Immature natural killer cell (primary cell): ENCODE measurements at places on chromosomes 7 and 10. TPM values are rescaled to one million over a fixed set of nuclear protein-coding genes. Genes with fewer than 3 reads are reported as not detected.

GRCh38 chr7:130141161-130141883, 63.9 kb downstream of the TMEM209 start:
- no peak for DNase-seq
- no peak overlapping the region for H3K27ac ChIP-seq
- H3K27me3 ChIP-seq = peaks cover 5% of the 10 kb centered on the region
- peak overlapping the region; percentile 82 for H3K4me3 ChIP-seq
- peaks cover 23% of the 10 kb centered on the region for H3K36me3 ChIP-seq

The LRIT1 gene
- not detected for polyA plus RNA-seq

The SPAM1 gene
- not detected for polyA plus RNA-seq

GRCh38 chr7:10212649-10213048, 761.0 kb upstream of the PHF14 start:
- no peaks in the 10 kb centered on the region for H3K36me3 ChIP-seq
- H3K27me3 ChIP-seq = no peaks in the 10 kb centered on the region
- H3K4me3 ChIP-seq = no peak overlapping the region
- no peak overlapping the region for H3K27ac ChIP-seq
- no peak for DNase-seq

DNA sequence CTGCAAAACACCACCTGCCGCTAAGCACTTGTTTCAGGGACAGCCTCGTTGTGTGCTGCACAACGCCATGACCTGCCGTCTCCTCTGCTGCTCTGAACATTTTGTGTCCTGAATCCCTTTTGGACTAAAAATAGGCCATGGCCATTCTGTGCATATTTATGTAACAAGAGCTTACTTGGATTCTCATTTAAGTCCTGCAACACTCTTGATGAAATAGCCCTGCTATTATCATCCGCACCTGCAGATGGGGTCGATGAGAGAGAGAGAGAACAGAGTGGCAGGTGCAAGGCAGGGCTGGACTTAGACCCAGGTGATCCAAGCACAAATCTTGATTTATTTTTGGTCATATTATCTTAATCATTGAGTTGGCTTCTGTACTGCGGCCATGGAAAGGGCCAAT, 121.2 kb upstream of the PRKCQ start:
- no peak overlapping the region for H3K27ac ChIP-seq
- no peak for DNase-seq
- peaks cover 5% of the 10 kb centered on the region for H3K27me3 ChIP-seq
- no peaks in the 10 kb centered on the region for H3K4me1 ChIP-seq
- H3K36me3 ChIP-seq = no peaks in the 10 kb centered on the region

DNA sequence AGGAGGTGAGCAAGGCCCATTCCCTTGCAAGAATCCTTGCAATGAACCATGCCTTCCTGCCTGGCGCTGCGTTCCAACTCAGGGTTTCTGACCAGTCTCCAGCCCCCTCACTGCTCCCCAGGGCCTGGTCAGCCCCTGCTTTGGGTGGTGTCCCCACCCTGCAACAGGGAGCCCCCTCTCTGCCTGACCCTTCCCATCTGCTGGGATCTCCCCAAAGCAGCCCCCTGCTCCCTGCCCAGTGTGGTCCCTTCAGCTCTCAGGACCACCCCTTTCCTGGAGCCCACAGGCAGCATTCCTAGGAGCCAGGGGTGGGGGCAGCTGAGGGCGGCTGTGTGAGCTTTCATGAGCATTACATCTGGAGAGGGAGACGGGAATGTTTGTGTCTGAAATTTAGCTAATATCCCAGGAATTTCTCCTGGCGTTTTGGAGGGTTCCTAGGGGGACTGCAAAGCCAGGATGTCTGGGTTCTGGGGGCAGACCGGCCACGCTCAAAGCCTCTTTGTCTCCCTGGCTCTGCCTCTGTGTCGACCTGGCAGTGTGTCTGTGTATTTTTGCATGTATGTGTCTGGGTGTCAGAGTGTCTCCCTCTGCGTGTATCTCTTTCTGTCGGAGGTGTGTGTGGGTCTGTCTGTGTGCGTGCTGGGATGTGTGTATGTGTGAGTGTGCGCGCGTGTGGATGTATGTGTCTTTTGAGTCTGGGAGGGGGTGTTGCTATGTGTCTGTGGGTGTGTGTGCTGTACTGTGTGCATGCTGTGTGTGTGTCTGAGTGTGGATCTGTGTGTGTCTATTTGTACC, 300.5 kb upstream of the ZMIZ1 start:
- H3K4me1 ChIP-seq = no peaks in the 10 kb centered on the region
- no peaks in the 10 kb centered on the region for H3K36me3 ChIP-seq
- peaks cover 1% of the 10 kb centered on the region for H3K27me3 ChIP-seq
- H3K4me3 ChIP-seq = no peak overlapping the region
- no peak overlapping the region for H3K27ac ChIP-seq

- peaks cover 8% of the 10 kb centered on the region for H3K4me1 ChIP-seq
- DNase-seq = no peak
- no peak overlapping the region for H3K27ac ChIP-seq
- peaks cover 4% of the 10 kb centered on the region for H3K27me3 ChIP-seq
- peaks cover 3% of the 10 kb centered on the region for H3K36me3 ChIP-seq
These were observed 704 bp upstream of the ANTXRL start for GRCh38 chr10:46285966-46286620.

The CTTNBP2 gene
- polyA plus RNA-seq = not detected

The ZNF789 gene
- polyA plus RNA-seq = 5.4 TPM

DNA sequence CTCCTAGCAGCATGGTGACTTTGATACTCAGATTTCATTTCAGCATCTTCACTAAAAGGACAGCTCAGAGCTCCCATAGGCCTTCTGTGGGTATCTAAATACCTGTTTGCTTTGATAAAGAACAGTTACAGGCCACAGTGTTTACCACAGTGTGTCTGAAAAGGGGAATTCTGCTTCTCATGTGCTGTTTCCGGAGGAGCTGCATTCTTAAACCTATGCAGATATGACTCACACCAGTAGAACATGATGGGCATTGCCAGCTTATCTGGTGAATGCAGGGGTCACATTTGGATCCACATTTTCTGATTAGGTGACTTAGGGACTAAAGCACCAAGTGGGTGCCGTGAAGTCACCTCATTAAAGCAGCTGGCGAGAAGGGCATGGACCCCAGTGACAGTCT, 52.6 kb downstream of the TRRAP start:
- DNase-seq = peak; percentile 13
- H3K27ac ChIP-seq = peak overlapping the region; percentile 84
- no peaks in the 10 kb centered on the region for H3K4me1 ChIP-seq
- peaks cover 20% of the 10 kb centered on the region for H3K36me3 ChIP-seq

DNA sequence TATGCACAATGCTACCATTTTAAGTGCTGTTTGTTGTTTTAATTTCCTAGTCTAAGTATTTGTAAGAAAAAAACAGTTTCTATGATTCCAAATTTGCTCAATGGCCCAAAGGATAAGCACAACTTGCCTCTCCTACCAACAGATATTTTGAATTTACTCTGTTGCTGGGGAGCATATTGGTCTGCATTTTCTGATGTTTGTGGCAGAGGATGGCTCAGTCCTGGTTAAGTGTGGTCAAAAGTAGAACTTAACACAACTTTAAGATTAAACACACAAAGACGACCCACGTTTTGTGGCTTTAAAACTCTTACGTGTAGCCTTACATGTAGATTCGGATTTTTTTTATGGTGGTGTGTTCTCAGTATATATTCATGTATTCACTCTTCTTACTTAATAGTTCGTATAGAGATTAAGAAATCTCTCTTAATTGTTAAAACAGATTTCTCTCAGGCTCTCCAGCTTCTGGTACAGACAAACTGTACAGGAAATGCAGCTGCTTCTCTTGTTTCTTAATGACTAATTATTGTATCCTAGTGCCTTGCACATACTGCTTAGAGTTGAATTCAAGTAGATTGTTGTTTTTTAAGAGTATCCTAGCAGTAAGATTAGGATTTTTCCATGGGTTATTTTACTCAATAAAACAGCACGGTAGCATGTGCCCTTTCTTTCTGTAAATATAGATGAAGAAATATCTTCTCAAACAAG, 86.2 kb downstream of the GPR85 start:
- H3K4me1 ChIP-seq = no peaks in the 10 kb centered on the region
- no peak overlapping the region for H3K4me3 ChIP-seq
- no peaks in the 10 kb centered on the region for H3K27me3 ChIP-seq
- DNase-seq = no peak
